Activated naive CD8-positive, alpha-beta T cell treated with anti-CD3 and anti-CD28 coated beads, Interleukin-2, amount 10 ng/mL, durations not matched to agents 7 days and 5 days (primary cell): ENCODE measurements at places on chromosomes 5 and 9. TPM values are rescaled to one million over a fixed set of nuclear protein-coding genes. Genes with fewer than 3 reads are reported as not detected.

DNA sequence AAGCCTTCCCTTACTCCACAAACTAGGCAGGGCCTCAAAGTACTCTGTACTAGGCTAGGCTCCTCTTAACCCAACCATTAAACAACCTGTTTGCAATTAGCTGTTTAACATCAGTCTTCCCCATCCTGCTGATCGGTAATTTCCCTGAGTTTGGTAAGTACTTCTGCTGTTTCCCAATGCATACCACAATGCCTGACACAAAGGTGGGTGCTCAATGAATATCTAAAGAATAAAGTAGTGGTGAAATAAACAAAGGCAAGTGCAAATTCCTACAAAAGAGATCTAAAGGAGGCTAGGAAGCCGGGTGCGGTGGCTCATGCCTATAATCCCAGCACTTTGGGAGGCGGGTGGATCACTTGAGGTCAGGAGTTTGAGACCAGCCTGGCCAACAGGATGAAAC, 25.0 kb downstream of the FBXW2 start:
- peak overlapping the region; percentile 70 for H3K27ac ChIP-seq
- H3K4me3 ChIP-seq, result no peak overlapping the region
- H3K36me3 ChIP-seq, result peaks cover 49% of the 10 kb centered on the region
- no peaks in the 10 kb centered on the region for H3K27me3 ChIP-seq

- peaks cover 6% of the 10 kb centered on the region for H3K4me1 ChIP-seq
- H3K36me3 ChIP-seq, result no peaks in the 10 kb centered on the region
- no peak for DNase-seq
- no peak overlapping the region for H3K4me3 ChIP-seq
- H3K27me3 ChIP-seq, result peaks cover 3% of the 10 kb centered on the region
Measured at GRCh38 chr5:149916334-149917072, 28.1 kb downstream of the PDE6A start.

DNA sequence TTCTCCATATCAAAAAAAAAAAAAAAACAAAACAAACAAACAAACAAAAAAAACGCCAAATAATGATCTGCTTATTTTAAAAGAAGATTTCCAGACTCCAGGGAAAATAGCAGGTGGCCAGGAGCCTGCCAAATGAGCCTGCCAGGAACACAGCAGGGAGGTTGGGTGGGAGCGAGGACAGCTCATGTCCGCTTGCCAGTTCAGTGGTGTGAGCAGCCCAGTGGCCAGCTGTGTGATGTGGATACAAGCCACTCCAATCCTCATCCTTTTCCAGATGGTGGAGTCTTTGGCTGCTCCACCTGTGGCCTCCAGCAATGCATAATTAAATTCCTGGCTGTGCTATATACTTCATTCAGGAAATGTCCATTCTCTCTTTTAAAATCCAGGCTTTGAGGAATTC, 1025.1 kb upstream of the C9orf72 start:
- H3K27me3 ChIP-seq, result no peaks in the 10 kb centered on the region
- H3K4me3 ChIP-seq, result no peak overlapping the region
- H3K4me1 ChIP-seq, result no peaks in the 10 kb centered on the region
- no peaks in the 10 kb centered on the region for H3K36me3 ChIP-seq

- H3K4me3 ChIP-seq, result peak overlapping the region; percentile 19
- H3K27ac ChIP-seq, result no peak overlapping the region
- H3K27me3 ChIP-seq, result peaks cover 63% of the 10 kb centered on the region
- H3K4me1 ChIP-seq, result peaks cover 12% of the 10 kb centered on the region
- no peaks in the 10 kb centered on the region for H3K36me3 ChIP-seq
Measured at GRCh38 chr9:127123064-127123890, 842 bp upstream of the ANGPTL2 start.

GRCh38 chr9:135157856-135158563, 70.5 kb downstream of the OLFM1 start:
- peaks cover 1% of the 10 kb centered on the region for H3K4me1 ChIP-seq
- no peak overlapping the region for H3K27ac ChIP-seq

Gene FBXL7
- total RNA-seq, result not detected

Gene CTNNAL1
- 15.2 TPM for total RNA-seq
